ENCODE measurements at places on chromosomes 3 and 15. TPM values are rescaled to one million over a fixed set of nuclear protein-coding genes. Genes with fewer than 3 reads are reported as not detected.

DNA sequence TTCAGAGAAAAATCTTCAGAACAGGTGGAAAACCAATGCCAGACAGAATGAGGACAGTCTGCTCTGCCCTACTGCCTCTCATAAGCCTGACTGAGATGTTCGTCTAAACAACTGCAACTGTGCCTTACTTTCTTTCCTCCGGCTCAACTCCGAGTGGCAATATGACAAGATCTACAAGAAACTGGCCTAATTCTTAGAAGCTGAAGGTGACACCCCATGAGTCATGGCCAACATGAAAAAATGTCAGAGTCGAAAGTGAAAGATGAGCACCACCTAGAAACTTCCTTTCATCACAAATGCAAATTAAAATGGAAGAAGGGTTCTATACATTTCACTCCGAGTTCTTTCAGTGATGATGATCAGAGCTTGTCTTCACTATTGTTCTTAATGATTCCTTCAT, 12.9 kb downstream of the PCYT1A start:
- no peak for DNase-seq
- H3K27ac ChIP-seq, result no peak overlapping the region
- H3K27me3 ChIP-seq, result no peaks in the 10 kb centered on the region
- no peak overlapping the region for H3K4me3 ChIP-seq
- peaks cover 16% of the 10 kb centered on the region for H3K4me1 ChIP-seq

DNA sequence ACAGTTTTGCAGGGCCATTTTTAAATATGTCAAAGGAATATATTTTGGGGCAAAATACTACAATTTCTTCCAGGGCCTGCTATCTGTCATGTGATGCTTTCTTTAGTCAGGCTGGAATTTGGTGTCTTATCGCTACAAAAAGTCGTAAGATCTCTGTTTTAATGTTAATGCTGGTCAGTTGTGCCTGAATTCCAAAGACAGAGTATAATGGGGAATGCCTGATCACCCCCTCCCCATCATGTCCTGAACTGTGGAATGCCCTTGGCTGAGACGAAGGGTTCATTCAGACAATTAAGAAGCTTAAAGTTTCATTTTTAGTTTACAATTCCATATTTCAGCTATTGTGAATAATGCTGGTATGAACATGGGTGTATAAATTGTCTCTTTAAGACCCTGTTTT, 203.0 kb downstream of the TBC1D5 start:
- no peaks in the 10 kb centered on the region for H3K36me3 ChIP-seq
- H3K27me3 ChIP-seq, result no peaks in the 10 kb centered on the region
- no peak overlapping the region for H3K4me3 ChIP-seq
- H3K27ac ChIP-seq, result no peak overlapping the region
- DNase-seq, result no peak

DNA sequence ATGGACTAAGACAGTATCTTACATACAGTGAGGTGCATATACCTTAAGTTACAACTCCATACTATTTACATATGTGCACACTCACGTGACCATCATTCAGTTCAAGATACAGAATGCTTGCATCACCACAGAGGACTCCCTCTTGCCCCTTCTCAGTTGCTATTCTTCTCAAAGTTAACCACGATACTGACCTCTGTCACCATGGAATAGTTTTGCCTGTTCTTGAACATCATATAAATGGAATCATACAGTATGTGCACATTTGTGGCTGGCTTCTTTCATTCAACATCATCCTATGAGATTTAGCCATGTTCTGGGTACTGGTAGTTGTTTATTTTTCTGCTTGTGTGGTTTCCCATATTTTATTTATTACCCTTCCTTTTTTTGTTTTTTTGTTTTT, 10.4 kb upstream of the ZSCAN2 start:
- peaks cover 33% of the 10 kb centered on the region for H3K4me1 ChIP-seq
- peaks cover 22% of the 10 kb centered on the region for H3K27me3 ChIP-seq

- no peak overlapping the region for H3K4me3 ChIP-seq
- peaks cover 5% of the 10 kb centered on the region for H3K4me1 ChIP-seq
- no peaks in the 10 kb centered on the region for H3K27me3 ChIP-seq
- DNase-seq, result no peak
These were observed 44.3 kb upstream of the TM4SF4 start for GRCh38 chr3:149430216-149430615.

DNA sequence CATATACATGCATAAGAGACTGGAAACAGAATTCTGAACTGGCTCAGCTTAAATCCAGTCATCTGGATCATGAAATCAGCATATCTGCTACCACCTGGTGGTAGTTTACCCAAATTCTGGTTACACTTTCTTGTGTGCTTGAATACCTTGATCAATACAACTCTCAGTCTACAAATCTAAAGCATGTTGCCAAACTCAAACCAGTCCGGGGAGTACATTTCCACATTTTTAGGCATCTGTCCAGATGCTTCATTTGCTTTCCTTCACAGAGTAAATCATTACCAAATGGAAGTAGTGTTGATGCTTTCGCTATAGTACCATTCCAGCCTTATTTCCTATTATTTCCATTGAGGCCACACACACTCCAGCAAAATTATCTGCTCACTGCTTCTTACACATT, 126.4 kb downstream of the P2RY1 start:
- H3K27ac ChIP-seq, result no peak overlapping the region
- DNase-seq, result no peak
- H3K27me3 ChIP-seq, result no peaks in the 10 kb centered on the region
- H3K4me1 ChIP-seq, result no peaks in the 10 kb centered on the region
- peaks cover 17% of the 10 kb centered on the region for H3K36me3 ChIP-seq

GRCh38 chr3:59605318-59605717, 555.5 kb upstream of the CFAP20DC start:
- no peak overlapping the region for H3K27ac ChIP-seq
- H3K36me3 ChIP-seq, result no peaks in the 10 kb centered on the region
- no peak for DNase-seq
- H3K4me3 ChIP-seq, result no peak overlapping the region
- H3K4me1 ChIP-seq, result 0 out of 2 replicates have a peak, but pooled peaks cover 3% of the 10 kb centered on the region

GRCh38 chr15:55799291-55800212, 56.6 kb upstream of the PRTG start:
- H3K4me1 ChIP-seq, result peaks cover 18% of the 10 kb centered on the region
- peak overlapping the region; percentile 74 for H3K27ac ChIP-seq
- peak overlapping the region; percentile 16 for H3K4me3 ChIP-seq

DNA sequence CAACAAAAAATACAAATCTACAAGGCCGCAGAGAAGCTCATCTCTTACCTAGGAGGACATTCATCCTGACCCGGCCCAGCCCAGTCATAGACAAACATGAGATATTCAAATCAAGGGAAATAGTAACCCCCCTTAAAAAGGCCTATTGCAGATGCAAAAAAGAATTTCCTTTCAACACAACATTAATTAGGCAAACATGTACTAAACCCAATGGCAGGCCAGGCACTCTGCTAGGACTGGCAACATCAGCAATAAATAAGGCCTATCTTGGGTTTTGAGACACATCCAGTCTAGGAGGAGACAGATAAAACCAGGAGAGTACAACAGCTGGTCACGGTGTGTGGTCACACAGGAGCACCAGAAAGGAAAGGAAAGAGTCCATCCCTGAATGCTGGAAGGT, 61.4 kb downstream of the ADCY5 start:
- no peaks in the 10 kb centered on the region for H3K36me3 ChIP-seq
- H3K4me3 ChIP-seq, result no peak overlapping the region
- peaks cover 32% of the 10 kb centered on the region for H3K4me1 ChIP-seq
- H3K27me3 ChIP-seq, result no peaks in the 10 kb centered on the region

DNA sequence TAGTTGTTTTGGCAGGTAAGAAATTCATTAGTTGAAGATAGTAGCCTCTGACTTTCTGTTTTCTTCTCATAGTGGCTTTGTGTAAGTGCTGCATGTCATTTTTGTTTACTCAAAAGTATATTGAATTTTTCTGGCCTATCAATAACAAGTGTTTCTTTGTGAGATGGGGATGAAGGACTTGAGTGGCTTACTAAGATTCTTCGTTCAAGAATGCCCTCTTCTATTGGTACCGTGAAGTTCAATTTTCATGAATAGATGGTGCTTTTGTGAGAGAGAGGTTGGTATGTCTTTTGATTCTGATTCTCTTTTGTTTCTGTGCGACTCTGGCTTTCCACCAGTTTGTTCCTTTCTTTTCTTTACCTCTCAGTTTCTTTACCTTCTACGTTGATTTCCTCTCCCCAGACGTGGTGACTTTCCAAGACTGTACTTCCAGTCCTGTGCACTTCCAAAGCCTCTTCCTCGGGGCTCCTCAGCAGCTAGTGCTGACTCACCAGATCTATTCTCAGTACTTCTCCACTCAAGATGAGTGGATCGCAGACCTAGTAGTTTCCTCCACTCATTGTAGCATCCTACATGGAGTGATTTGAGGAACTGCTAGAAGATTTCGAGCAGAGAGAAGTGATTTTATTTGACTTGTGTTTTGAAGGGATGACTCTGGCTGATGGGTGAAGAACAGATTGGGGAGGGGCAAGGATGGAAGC, 82.0 kb upstream of the EPHB3 start:
- H3K4me1 ChIP-seq, result peaks cover 3% of the 10 kb centered on the region
- no peaks in the 10 kb centered on the region for H3K36me3 ChIP-seq
- no peak for DNase-seq

- no peak overlapping the region for H3K4me3 ChIP-seq
- no peaks in the 10 kb centered on the region for H3K36me3 ChIP-seq
- peaks cover 16% of the 10 kb centered on the region for H3K4me1 ChIP-seq
- no peaks in the 10 kb centered on the region for H3K27me3 ChIP-seq
- H3K27ac ChIP-seq, result peak overlapping the region; percentile 63
- DNase-seq, result no peak
These were observed 24.8 kb upstream of the CMTM7 start for GRCh38 chr3:32366638-32367397.

- peaks cover 28% of the 10 kb centered on the region for H3K4me1 ChIP-seq
- H3K27me3 ChIP-seq, result no peaks in the 10 kb centered on the region
- H3K4me3 ChIP-seq, result no peak overlapping the region
- no peak for DNase-seq
- H3K36me3 ChIP-seq, result no peaks in the 10 kb centered on the region
These were observed 3.5 kb upstream of the ST3GAL6 start for GRCh38 chr3:98759629-98760028.

- no peak overlapping the region for H3K27ac ChIP-seq
- peaks cover 10% of the 10 kb centered on the region for H3K36me3 ChIP-seq
- no peak overlapping the region for H3K4me3 ChIP-seq
- peaks cover 8% of the 10 kb centered on the region for H3K4me1 ChIP-seq
- DNase-seq, result no peak
These were observed 275.0 kb downstream of the ADAMTSL3 start for GRCh38 chr15:83928878-83929418.

DNA sequence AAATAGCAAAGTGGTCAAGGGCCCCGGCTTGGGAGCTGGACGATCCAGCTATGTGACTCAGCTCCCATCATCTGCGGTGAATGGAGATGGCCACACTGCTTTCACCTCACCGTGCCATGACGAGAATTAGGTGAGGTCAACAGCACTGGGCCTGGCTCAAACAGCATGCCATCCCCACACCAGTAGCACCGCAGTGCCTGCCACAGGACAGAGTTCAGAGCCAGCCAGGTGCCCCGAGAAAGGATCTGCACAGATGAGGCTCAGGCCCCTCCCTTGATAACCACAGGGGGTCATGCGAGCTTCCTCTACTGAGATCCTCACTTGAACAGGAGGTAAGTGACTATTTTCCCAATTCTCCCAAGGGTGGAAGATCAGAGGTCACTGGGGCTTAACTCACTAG, 29.4 kb downstream of the ZXDC start:
- H3K27ac ChIP-seq, result no peak overlapping the region
- peaks cover 26% of the 10 kb centered on the region for H3K4me1 ChIP-seq
- H3K36me3 ChIP-seq, result peaks cover 6% of the 10 kb centered on the region
- DNase-seq, result peak; percentile 46

- H3K4me3 ChIP-seq, result no peak overlapping the region
- peaks cover 3% of the 10 kb centered on the region for H3K36me3 ChIP-seq
- DNase-seq, result no peak
- no peaks in the 10 kb centered on the region for H3K4me1 ChIP-seq
- no peak overlapping the region for H3K27ac ChIP-seq
These were observed 50.0 kb downstream of the CYP19A1 start for GRCh38 chr15:51288143-51289065.

DNA sequence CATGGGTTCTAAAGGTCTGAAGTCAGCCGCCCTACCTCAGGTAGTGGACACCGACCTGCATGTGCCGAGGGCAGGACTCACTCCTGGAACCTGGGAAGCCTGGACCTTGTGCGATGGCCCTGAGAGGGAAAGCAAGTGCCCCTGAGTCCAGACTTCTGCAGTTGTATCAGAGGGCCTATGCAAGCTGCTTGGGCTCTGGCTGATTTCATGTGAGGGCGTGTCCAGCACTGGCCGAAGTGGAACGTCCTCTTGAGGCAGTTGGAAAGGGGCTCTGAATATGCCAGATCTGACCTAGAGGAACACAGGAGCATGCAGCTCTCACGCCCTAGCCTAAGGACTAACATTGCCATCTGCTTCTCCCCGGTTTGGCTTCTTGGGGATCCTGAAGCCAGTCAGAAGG, 2.5 kb upstream of the CAMP start:
- no peaks in the 10 kb centered on the region for H3K4me1 ChIP-seq
- H3K27me3 ChIP-seq, result peaks cover 19% of the 10 kb centered on the region
- H3K36me3 ChIP-seq, result no peaks in the 10 kb centered on the region
- DNase-seq, result no peak
- no peak overlapping the region for H3K27ac ChIP-seq
- no peak overlapping the region for H3K4me3 ChIP-seq

- no peaks in the 10 kb centered on the region for H3K27me3 ChIP-seq
- H3K36me3 ChIP-seq, result no peaks in the 10 kb centered on the region
- H3K4me1 ChIP-seq, result 0 out of 2 replicates have a peak, but pooled peaks cover 4% of the 10 kb centered on the region
These were observed 841.3 kb downstream of the ROBO1 start for GRCh38 chr3:78926523-78926922.

DNA sequence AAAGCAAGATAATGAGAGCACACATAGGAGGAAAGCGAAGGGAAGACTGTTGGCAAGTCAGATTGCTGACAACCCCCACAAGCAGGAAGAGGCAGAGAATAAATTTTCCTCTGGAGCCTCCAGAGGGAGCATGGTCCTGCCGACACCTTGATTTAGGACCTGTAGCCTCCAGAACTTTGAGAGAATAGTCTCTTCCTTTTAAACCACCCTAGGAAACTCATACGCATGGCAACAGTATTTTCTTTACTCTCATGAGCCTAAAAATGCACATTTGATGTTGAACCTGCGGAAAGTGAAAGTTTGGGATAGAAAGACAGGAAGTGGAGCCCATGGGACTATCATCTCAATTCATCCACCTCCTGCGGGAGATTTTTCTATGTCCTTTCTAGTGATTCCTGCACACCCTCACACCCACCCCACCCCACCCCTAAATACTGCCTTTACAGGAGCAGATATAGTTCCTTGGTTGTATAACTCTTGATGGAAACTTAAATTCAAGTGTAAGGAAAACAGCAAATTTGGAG, 116.7 kb upstream of the LPP start:
- H3K27me3 ChIP-seq, result no peaks in the 10 kb centered on the region
- H3K4me1 ChIP-seq, result peaks cover 24% of the 10 kb centered on the region
- H3K4me3 ChIP-seq, result no peak overlapping the region
- no peaks in the 10 kb centered on the region for H3K36me3 ChIP-seq

GRCh38 chr3:189652042-189652441, 20.9 kb downstream of the TP63 start:
- peak; percentile 56 for DNase-seq
- H3K27me3 ChIP-seq, result no peaks in the 10 kb centered on the region

The CLDN1 gene
- total RNA-seq, result 5.9 TPM

The CHRFAM7A gene
- 8.7 TPM for total RNA-seq

The SLC28A2 gene
- total RNA-seq, result not detected

The SGO1 gene
- 31.5 TPM for total RNA-seq

The RBMS3 gene
- total RNA-seq, result 6.7 TPM

The CD80 gene
- not detected for total RNA-seq

The ILDR1 gene
- 2.3 TPM for total RNA-seq

The UNC13C gene
- 0.07 TPM for total RNA-seq

Measured in WTC11 (cell line).